ENCODE measurements at places on chromosomes 2 and 18.

GRCh38 chr2:144541396-144541795, 21.5 kb upstream of the ZEB2 start:
- DNase-seq: no peak

DNA sequence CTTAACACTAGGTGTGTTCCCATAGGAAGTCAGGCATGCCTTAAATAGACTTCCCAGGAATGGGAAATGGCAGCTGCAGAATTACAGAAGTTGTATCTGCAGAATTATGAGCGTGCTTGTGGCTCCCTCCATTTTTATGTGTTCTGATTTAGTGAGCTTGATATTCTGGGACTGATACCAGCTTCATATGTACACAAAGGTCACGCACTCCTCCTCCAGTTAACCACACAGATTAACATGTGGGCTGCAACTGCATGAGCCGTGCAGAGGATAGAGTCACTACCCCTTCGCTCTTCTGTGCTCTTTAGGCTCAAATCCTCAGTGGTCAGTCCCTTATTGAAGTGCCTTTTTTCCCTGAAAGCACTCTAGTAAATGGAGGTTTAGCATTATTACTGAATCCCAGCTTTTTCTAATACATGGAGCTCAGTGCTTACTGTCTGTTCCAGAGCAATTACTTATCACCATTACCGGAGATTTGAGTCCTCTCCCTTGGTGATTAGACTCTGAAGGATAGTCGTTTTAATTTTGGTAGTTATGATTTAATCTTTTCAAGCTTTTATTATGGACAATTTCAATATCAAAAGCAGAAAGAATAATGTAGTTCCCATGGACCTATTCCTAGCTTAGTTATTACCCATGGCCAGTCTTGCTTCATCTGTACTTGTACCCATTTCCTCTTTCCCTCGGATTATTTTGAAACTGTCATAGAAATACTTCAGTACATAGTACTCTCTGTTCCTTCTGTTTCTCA, 238.3 kb downstream of the PRKCE start:
- DNase-seq: no peak

DNA sequence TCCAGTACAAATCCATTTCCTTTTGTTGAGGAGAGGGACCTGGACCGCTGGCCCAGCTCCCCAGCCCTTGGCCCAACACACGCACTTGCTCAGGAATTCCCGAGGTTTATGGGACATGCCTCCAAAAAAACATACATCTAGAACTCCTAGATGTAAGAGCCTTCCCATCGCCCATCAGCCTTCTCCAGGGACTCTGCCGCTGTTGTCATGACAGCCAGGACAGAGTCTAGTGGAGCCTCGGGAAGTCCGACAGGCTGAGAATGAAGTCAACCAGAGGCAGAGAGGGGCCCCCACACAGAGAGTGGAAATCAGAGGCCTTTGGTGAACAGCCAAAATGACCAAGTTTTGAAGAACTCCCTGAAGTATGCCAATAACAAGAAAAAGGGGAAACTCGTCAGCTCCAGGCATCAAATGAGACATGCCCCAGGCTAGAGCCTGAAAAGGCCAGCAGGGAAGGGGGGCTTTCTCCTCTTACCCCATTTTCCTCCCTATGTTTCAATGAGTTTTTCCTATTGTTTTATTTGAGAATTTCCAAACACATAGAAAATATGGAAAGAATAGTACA, 43.2 kb upstream of the CAB39 start:
- no peak for DNase-seq

- no peak for DNase-seq
These were observed 309.5 kb downstream of the AFF3 start for GRCh38 chr2:99832926-99833325.

GRCh38 chr2:173026479-173026878, 49.2 kb upstream of the MAP3K20 start:
- DNase-seq: no peak

DNA sequence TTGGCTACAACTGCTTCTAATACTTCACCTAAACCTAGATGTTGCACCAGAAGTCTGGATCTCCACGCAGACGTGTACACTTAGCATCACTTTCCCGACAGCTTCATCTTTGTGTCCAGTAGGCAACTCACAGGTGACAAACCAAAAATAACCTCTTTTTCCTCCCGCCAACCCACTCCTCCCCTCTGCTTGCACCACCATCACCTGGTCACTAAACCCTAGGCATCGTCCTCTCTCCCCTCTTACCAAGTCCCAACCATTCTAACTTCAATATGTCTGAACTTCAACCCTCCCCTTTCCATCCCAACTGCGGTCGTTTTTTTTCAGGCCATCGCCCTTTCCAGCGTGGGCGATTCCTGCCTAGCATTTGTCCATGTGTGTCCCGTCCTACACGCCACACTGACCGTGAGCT, 413 bp upstream of the CHMP3 start:
- no peak for DNase-seq

DNA sequence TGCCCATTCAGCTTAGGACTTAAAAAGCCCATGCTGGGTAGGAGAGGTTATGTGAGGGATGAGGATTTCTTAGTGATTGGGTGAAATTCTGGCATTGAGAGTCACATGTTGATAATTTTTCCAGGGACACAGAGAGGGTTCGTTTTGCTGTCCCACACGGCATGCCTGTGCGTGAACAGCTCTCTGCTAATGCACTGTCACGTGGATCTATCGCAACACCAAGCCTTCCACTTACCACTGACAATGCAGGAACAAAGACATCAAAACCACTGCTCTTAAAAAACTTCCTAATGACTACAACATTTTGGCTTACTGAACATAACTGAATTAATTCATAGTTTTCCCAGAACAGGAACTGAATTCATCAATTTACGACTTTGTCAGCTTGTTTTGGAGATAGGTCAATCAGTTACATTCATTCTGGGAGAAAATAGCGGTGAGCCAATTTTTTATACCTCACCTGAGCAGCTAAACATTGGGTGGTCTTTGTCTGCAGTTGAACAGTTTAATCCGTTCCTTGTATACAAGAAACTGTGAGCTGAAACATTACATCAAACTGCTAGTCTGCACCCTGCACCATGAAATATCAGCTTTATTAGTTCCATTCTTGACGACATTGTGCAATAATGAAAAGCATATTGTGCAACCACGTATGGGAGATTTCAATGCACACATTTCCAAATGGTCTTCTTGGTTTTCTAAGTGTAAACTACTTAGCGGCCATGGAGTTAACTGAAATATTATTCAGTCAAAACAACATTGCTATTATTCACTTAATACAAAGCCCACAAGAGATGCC, 127.1 kb downstream of the LPIN1 start:
- no peak for DNase-seq

DNA sequence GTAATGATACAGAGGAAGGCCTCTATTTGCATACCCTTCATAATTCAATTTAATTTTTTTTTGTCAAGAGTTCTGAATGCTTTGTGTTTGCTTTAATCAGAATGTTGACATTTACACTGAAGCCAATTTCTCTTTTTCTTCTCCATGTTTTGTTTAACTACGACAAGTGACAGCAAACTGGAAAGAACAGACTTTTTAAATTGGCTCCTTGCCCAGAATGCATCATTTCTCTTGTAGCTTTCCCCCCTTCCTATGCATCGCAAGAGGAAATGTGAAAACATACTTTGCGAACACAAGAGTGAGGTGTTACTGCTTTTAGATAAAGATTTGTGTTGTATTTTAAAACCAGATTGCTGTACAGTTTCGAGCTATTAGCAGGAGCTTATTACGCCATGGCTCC, 955.2 kb upstream of the CELF4 start:
- DNase-seq: no peak

DNA sequence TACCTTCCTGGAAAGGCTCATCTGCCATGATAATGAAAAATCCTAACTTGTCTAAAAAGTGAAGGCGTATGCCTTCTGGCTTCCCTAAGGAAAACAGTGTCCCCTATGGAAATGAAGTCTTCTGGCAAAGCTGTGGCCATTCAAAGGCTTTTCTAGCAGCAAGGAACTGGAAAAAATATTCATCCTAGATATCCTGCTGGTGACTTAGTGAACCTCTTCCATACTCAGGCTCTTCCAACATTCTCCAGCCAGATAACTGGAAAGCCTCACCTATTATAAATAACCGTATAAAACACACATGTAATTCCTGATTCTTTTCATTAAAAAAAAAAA, 84.7 kb downstream of the RBMS1 start:
- DNase-seq: no peak

DNA sequence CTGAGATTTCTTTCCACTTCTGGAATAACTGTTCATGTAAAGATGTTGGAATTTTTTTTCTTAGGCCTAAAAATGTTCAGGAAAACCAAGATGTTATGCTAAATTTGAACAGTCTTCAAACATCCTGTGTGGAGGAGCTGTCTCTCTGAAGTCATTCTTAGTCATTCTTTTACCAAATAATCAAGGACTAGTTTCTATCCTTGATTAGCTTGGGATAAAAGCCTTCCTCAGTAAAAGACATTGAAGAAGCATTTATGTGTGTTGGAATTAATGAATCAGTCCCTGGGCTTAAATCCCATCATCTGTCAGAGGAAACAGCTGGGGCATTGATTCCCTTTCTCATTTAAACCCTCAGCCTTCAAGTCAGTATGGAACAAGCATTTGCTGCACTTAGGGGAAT, 300.1 kb upstream of the NXPH2 start:
- no peak for DNase-seq

- DNase-seq: no peak
These were observed 465.1 kb downstream of the TGIF1 start for GRCh38 chr18:3914833-3915610.

GRCh38 chr2:73035899-73036711, 35.4 kb downstream of the SFXN5 start:
- no peak for DNase-seq

DNA sequence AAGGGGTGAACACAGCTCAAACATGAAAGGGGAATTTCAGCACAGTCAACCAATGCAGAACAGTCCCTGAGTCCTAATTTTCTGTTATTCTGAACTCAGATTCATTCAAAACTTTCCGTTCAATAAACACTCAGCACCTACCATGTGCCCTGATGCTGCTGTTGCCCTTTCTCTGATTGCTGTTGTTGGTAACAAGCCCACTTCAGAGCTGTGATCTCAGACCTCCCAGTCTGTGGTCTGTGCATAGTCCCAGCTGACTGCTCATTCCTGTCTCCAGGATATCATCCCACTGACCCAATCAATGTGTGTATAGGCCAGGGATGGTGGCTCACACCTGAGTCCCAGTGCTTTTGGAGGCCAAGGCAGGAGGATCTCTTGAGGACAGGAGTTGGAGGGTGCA, 82.7 kb upstream of the SLC35G4 start:
- no peak for DNase-seq

DNA sequence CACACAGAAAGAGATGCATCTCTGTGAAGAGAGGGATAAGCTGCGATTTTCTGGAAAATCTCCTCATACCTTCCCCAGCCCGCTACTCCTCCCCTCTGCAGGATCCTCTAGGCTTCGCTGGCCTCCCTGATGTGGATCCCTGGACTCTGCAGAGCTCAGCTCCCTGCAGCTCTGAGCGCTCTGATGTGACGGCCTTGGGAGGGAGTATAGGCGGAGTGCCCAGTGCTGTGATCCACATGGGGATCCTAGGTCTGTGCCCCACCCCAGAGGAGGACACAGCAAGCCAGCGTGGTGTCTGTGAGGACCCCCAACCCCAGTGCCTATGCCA, 111.0 kb downstream of the GYPC start:
- no peak for DNase-seq

DNA sequence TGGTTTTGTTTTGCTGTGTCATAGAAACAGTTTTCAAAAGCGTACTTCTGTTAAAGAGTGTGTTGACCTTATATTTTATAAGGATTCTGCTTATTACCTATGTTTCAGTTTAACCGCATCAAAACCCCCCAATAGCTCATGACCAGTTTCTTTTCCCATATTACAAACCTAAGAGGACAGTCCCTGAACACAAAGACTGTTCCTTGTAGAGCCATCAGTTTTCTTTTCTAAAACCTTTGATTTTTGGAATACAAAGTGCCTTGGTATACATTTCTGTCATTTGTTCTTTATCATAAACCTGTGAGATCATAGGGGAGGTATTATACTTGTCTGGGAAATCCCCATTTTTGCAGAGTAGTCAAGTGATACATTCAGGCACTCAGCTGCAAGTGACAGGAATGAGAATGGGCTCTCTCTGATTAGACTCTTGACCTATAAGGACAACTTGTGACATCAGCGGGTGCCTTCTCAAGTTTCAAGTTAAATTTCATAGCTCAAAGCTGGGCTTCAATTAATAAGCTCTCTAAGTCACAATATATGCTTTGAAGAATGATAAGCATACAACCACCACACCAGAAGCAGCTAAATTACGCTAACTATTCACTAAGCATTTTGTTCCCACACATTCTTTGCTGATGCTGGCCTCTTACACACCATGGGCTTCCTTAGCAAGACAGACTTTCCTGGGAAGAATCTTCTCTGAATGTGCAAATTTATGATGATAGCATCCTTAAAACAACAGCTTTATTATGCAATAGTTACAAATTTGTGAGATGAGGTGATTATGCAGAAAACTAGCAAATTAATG, 97.5 kb upstream of the CD302 start:
- no peak for DNase-seq

DNA sequence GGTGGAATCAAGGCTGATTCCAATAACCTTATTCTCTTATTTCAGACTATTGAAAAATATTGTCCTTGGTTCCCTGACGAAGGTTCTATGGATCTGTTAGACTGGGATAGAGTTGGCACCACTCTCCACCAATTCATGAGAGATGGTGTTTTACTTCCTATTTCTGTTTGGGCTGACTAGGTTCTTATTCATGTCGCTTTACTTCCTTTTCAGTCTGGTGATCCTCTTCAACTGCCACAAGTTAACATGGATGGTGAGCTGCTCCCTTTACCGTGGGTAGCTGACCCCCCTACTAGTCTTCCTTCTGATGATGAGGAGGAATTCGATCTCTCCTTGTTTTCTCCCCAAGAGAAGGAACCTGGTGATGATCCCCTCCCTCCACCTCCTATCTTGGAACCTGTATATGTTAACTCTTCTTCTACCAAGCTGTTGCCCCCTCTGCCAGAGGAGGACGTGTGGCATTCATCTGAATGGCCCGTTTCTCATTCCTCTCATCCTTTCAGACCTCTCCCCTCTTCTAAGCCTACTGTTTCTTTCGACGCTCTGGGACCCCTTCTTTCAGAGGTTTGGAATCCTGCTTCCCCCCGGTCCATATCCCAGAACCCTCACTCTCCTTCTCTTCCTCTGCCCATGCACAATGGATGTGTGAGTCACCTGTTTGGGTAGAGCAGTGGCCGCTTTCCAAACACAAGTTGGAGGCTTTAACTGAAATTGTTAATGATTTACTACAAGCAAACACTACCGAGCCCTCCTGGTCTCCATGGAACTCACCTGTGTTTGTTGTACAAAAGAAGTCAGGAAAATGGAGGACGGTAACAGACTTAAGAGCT, 13.5 kb upstream of the CNOT11 start:
- DNase-seq: no peak

GRCh38 chr2:60551240-60552077, 2.0 kb downstream of the BCL11A start:
- DNase-seq: no peak

- no peak for DNase-seq
These were observed 181.8 kb downstream of the PHLPP1 start for GRCh38 chr18:62897153-62897552.

Data from NCI-H510A (cell line).